ENCODE measurements at places on chromosomes 7 and 10.

- no peak for DNase-seq
These were observed 384 bp upstream of the TMEM229A start for GRCh38 chr7:124033095-124033806.

GRCh38 chr7:152851326-152851725 is 91.8 kb downstream of the ACTR3B start:
- DNase-seq, result no peak

DNA sequence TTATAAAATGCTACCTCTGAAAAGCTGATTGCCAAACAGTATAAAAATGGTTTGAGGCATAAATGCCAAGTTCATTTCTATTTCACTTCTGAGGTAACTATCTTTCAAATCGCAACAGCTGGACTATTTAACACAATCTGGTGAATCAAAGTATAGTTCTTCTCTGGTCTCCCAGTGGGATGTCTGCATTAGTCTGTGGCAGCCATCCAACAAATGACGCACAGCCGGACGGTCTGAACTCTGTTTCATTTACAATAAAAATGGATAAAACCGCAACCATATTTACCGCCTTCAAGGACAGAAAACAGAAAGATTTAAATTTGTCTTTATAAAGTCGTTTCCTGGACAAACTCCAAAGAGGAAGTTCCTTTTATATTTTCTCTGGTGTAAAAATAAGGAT is 41.9 kb downstream of the ENO4 start:
- DNase-seq, result no peak

GRCh38 chr10:6005856-6006395 is 28.6 kb upstream of the IL15RA start:
- no peak for DNase-seq

DNA sequence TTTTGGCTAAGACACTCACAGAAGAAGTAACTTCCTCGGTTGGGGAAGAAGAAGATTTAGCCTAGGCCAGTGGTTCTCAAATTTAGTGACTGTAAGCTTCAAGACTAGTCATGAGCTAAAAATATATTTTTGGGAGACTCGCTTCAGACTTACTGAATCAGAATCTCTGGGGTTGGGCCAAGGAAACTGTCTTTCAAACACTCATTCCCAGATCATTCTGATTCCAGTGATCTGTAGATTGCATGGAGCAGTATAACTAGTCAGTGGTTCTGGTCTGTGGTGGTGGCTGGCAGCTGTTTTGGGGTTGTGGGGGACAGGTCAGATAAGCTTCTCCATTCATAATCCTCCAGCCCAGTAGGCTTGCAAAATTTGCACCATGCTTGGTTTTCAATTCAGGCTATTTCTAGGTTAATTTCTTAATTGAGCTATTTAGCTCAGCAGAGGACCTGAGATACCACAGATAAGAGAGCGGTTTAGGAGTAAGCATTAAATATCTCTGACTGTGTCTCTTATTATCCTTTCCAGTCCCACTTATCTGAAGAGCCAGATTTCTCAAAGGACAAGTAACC is 3.8 kb upstream of the KAT6B start:
- no peak for DNase-seq
